ENCODE measurements at places on chromosomes 5 and 9.
A peak's percentile ranks its signal among the peaks of the same experiment; 100 is the strongest.

DNA sequence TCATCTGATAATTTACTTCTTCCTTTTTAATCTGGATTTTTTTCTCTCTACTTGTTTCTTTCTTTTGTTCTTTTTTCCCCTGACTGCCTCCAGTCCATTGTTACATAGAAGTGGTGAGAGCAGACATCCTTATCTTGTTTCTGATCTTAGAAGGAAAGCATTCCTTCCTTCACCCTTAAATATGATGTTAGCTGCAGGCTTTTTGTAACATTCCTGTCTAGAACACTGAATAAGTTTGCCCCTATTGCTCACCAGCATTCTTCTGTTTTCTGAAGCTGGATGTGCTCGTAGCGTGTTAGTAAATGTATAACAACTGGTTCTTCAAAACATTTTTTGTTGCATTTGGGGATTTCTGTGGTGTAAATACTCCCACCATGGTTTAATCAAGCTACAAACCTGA lies 136.7 kb upstream of the NFIL3 start:
- DNase-seq: no peak

- DNase-seq: no peak
Observed at GRCh38 chr5:180553530-180553929, 37.8 kb downstream of the SCGB3A1 start.

- DNase-seq: no peak
Observed at GRCh38 chr5:158482125-158482524, 617.6 kb downstream of the EBF1 start.

GRCh38 chr9:82128011-82128696 lies 139.6 kb downstream of the SPATA31D1 start:
- no peak for DNase-seq

DNA sequence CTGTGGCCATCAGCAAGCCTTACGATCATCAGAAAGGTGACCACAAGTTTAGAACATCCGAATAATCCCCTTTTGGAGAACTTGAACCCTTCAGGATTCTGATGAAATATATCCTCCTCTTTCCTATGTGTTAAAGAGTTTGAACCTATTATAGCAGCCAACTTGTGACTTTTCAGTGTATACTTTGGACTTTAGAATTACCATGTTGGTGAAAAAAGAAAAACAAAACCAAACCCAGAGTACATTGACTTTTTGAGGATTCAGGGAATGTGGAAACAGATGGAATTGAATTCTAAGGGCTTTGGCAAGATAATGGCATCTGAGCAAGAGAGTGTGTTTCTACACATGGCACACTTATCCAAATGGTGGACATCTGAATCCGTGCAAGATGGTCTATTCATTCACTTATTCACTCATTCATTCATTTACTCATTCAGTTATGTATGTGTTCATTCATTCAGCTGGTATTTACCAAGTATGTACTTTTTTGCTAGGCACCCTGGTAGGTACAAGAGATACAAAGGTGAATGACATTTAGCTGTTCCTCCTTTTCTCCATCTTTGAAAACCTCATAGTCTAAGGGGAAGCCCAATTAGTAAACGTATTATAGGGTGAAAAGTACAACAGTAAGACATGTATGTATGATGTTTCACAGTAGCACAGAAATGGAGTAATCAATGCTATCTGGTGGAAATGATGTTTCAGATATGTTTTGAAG lies 91.8 kb downstream of the PRDM6 start:
- no peak for DNase-seq

DNA sequence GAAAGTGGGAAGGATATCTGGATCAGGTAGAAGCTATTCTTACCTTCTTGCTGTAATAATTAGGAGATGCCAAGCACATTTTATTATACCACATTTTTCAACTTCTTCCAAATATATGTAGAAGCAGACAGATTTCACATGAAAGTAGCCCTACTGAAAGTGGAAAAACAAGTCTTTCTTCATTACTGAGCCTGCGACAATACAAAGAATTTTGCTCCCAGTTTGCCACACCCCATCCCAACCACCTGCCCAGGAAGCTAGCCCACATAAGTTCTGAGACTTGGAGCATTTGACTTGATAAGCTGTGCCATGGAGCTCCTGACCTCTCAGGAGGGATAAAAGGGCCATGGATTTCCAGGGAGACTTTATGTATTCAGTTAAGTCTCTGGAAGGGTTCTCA lies 249.1 kb upstream of the ADCY2 start:
- DNase-seq: no peak

DNA sequence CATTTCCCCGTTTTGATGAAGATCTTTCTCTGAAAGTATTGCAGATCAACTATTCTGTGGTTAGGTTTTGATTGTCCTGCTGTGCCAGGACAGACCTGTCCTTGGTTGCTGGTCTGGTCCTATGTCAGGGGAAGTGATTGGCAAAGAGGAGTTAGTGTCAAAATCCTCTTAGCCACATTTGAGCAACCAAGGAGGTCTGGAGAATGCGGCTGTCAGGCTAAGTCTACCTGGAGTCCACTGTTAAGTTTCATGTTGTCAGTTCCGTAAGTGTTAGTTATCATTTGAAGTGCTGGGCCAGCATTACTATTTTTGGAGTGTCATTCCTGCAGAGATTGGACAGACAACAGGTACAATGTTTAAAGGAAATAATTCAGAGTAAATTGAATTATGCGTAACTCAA lies 62.3 kb downstream of the UBE2QL1 start:
- no peak for DNase-seq

GRCh38 chr9:96031916-96032534 lies 156.5 kb downstream of the ERCC6L2 start:
- DNase-seq: no peak

DNA sequence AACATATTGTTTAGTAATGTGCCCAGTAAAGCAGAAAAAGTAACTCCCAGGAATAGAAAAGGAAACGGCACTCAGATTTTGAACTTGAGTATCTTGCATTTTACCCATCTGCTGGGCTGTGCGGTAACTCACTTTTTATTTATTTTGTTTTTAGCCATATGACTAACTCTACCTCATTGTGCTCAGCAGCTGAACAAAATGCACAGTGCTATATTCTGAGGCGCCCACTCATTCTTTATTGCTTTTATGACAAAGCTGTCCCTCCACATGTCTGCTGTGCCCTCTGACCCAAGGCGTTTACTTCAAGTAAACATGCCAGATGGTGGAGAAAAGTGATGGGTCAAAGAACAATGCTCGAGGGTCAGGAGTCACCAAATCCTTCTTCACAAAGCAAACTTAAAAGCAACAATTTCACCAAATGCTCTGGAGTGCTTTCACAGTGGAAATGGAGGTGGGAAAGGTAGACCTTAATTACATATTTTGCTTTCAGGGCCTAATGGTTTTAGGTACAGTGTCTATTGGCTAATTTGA lies 215.2 kb upstream of the ELAVL2 start:
- DNase-seq: no peak

GRCh38 chr5:55868846-55869245 lies 17.7 kb downstream of the IL31RA start:
- DNase-seq: no peak

DNA sequence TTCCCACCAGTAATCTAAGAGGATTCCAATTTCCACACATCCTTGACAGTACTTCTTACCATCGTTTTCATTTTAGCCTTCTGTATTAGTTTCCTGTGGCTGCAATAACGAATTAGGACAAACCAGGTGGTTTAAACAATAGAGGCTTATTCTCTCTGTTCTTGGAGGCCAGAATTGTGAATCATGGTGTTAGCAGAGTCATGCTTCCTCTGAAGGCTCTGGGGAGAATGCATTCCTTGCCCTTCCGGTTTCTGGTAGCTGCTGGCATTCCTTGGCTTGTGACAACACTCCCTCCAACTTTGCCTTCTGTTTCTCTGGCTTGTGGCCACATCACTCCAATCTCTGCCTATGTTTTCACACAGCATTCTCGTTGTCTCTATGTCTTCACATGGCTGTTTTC lies 23.5 kb downstream of the RIGI start:
- no peak for DNase-seq

DNA sequence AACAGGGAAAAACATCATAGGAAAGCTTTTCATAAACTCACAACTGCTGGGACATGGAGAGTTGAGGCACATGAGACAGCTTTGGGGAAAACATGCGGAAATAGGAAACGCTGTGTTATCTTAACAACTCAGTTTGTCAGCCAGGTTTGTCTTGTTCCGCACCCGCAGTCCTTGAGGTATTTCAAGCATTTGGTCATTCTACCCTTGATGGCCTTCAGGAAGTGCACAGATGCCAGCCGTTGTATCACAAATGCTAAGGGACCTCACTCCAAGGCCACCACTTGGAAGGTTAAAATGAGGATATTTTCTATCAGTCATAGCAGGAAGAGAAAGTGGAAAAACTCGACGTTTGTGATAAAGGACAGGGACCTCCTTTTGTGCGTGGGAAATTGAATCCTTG lies 83.8 kb downstream of the TRIO start:
- no peak for DNase-seq

GRCh38 chr9:115462623-115463022 lies 344.7 kb upstream of the TNC start:
- no peak for DNase-seq

GRCh38 chr9:117153021-117153420 lies 261.8 kb downstream of the ASTN2 start:
- no peak for DNase-seq

DNA sequence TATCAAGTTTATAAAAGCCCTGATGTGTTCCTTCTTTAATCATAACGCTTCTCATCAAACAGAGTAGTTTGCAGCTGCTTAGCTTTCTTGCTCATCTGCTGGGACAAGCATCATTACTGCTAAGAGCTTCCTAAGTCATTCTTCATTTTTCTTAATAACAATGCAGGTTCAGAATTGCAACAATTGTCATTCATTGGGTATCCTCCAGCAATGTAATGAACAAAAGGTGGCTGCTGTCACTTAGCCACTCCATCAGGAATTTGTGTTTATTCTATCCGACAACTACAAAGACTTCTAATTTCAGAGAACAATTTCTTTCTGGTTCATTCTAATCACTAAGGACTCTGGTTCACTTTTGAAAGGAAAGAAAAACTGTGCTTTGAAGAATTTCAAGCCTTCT lies 836.7 kb upstream of the CDH10 start:
- DNase-seq: no peak

- no peak for DNase-seq
Observed at GRCh38 chr9:80937645-80938044, 751.7 kb downstream of the TLE1 start.

DNA sequence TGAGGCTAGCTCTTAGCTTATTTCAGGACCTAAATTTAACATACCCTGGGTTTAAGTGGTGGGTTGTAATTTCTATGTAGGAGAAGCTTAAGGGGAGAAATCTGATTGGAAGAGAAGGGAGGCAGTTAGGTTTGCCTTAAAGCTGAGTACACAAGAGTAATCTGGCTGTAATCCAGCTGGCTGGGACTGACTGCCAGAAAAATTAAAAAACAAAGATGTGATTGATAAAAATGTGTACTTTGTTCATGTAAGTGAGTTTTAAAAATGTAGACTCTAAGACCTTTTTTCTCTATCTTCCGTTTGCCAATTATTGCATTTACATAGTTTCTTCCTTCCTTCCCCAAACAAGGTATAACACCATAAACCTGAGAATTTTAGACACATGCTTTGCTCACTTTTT lies 17.5 kb upstream of the MSMP start:
- no peak for DNase-seq

- DNase-seq: no peak
Observed at GRCh38 chr5:3226196-3226920, 369.3 kb upstream of the IRX1 start.

- DNase-seq: no peak
Observed at GRCh38 chr9:93580654-93581380, 4.4 kb downstream of the PHF2 start.

DNA sequence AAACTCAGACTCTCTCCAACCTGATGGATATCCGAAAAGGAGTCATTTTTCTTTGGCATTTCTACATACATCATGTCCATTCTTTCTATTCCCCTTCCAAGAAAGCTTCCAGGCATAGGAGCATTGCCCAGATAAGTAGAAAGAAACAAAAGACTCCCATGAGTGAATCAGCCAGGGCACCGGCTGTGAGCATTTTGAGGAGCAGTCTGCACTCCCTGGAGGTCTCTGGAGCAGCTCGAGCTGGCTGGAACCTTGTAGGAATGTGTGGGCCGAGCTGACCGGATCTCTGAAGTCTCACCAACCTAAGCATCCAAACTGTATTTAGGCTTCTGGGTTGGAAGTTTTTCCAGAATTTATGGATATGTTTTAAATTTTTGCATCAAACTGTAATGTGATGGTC lies 161.4 kb upstream of the TRPC7 start:
- DNase-seq: no peak

GRCh38 chr9:133729617-133730281 lies 8.4 kb downstream of the SARDH start:
- DNase-seq: no peak

DNA sequence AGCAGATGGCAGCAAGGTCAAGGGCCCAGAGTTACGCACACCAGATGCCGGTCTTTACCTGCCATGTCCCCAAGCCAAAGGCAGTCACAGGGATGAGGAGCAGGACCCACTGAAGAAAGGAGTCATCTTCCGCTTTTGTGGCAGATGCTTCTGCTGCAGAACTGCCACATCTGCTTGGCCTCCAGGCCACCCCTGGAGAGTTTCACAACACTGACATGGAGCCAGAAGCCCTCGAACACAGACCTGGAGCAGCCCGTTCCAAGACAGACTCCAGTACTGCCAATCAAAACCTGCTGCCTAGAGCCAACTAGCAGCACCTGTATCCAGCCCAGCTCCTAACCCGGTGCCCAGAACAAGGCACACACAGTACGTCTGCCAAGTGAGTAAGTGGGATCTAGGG lies 1.5 kb downstream of the SURF1 start:
- DNase-seq: no peak

- DNase-seq: peak; percentile 20
Observed at GRCh38 chr9:77751341-77752091, 103.4 kb upstream of the GNA14 start.

DNA sequence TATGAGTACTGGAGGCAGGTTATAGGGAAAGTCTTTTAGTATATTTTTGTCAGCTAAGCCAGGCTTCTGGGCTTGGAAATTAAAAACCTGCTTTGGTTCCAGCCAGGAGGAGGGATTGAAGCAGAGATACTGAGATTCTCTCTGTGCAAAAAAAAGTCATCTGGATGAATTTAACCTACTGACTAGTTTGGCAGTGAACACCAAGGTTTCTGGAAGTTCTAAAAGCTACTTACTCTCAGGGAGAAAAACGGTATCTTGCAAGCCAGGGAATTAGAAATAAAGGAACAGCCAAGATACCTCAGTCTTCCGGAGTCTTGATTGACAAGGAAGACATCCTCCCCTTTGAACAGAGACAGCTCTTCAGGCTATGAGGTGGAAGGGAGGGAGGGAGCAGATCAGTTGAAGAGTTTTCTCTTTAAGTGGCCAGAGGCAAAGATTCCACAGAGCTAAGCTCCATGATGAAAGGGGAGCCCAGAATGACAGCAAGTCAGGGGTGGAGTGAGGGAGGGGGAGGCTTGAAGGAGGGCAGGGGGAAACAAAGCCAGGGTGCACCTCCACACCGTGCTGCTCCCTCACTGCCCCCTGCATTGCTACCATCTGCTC lies 8.3 kb upstream of the ZBTB34 start:
- DNase-seq: no peak

- no peak for DNase-seq
Observed at GRCh38 chr5:52794519-52794918, 6.8 kb downstream of the ITGA1 start.
